ENCODE measurements at places on chromosomes 1 and 21. TPM values are rescaled to one million over a fixed set of nuclear protein-coding genes. Genes with fewer than 3 reads are reported as not detected.
A peak's percentile ranks its signal among the peaks of the same experiment; 100 is the strongest.

GREM2 gene
- polyA plus RNA-seq = 2.1 TPM

AIRE gene
- 2.3 TPM for polyA plus RNA-seq

TMIGD3 gene
- polyA plus RNA-seq = not detected

DCST2 gene
- polyA plus RNA-seq = not detected

A3GALT2 gene
- polyA plus RNA-seq = not detected

OR2AK2 gene
- not detected for polyA plus RNA-seq

RNU1-1 gene
- polyA plus RNA-seq = not detected

SPRR2F gene
- not detected for polyA plus RNA-seq

PLA2G2C gene
- polyA plus RNA-seq = not detected

- peaks cover 13% of the 10 kb centered on the region for H3K4me1 ChIP-seq
- H3K4me3 ChIP-seq = no peak overlapping the region
- no peak for DNase-seq
- no peak overlapping the region for H3K27ac ChIP-seq
- no peaks in the 10 kb centered on the region for H3K27me3 ChIP-seq
Measured at GRCh38 chr1:91725618-91725988, 160.3 kb downstream of the TGFBR3 start.

- no peak overlapping the region for H3K27ac ChIP-seq
- no peak overlapping the region for H3K4me3 ChIP-seq
- no peaks in the 10 kb centered on the region for H3K27me3 ChIP-seq
- DNase-seq = no peak
- H3K4me1 ChIP-seq = no peaks in the 10 kb centered on the region
Measured at GRCh38 chr1:195902779-195903178, 705.5 kb downstream of the KCNT2 start.

- no peak overlapping the region for H3K4me3 ChIP-seq
- no peaks in the 10 kb centered on the region for H3K27me3 ChIP-seq
- H3K27ac ChIP-seq = no peak overlapping the region
- no peaks in the 10 kb centered on the region for H3K4me1 ChIP-seq
Measured at GRCh38 chr1:162233066-162233465, 143.6 kb downstream of the SPATA46 start.

DNA sequence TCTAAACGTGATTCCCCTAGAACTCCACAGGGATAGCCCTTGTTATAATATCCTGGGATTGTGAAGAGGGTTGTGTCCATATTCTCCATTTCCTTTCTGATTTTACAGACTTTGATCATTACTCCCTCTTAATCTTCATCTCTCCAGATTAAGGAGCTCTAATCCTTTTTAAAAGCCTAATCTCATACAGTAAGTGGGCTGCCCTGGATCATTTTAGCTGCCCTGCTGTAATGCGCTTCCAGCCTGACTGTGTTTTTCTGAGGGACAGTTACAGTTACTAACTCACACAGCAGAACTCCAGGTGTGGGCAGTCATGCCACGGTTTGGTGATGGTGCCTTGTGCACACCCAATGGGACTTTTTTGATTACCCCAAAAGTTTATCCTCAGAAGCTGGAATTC, 33.5 kb downstream of the PROX1 start:
- H3K4me1 ChIP-seq = no peaks in the 10 kb centered on the region
- no peak for DNase-seq
- H3K27me3 ChIP-seq = no peaks in the 10 kb centered on the region
- no peak overlapping the region for H3K27ac ChIP-seq
- H3K36me3 ChIP-seq = no peaks in the 10 kb centered on the region

- H3K27ac ChIP-seq = peak overlapping the region; percentile 44
- DNase-seq = peak; percentile 59
- no peak overlapping the region for H3K4me3 ChIP-seq
- H3K27me3 ChIP-seq = no peaks in the 10 kb centered on the region
Measured at GRCh38 chr1:3902111-3902511, 2.0 kb upstream of the C1orf174 start.

GRCh38 chr1:55060133-55060999, 21.0 kb downstream of the PCSK9 start:
- H3K4me1 ChIP-seq = no peaks in the 10 kb centered on the region
- no peaks in the 10 kb centered on the region for H3K27me3 ChIP-seq
- no peaks in the 10 kb centered on the region for H3K36me3 ChIP-seq
- no peak overlapping the region for H3K27ac ChIP-seq

DNA sequence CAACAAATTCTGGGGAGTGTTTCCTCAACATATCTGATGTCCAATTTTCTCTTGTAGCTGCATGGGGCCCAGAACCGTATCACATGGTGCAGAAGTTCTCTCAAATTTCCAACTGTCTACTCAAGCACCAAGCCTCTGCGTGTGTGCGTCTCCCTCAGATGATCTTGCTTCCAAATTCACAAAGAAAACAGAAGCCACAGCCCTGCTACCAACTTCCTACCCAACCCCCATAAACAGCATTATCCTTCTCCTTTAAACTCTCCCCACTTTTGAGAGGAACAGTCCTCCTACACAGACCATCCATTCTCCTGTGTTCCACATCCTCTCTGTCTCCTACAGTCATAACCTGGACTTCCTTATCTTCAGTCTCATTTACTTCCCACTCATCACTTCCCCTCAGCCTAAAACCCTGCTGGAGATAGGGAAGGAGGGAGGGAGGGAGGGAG, 354.1 kb downstream of the SMYD3 start:
- no peak for DNase-seq
- no peak overlapping the region for H3K4me3 ChIP-seq
- H3K27ac ChIP-seq = no peak overlapping the region
- H3K4me1 ChIP-seq = no peaks in the 10 kb centered on the region
- no peaks in the 10 kb centered on the region for H3K36me3 ChIP-seq

GRCh38 chr1:44698138-44698537, 23.6 kb downstream of the ARMH1 start:
- no peaks in the 10 kb centered on the region for H3K36me3 ChIP-seq
- H3K4me1 ChIP-seq = peaks cover 12% of the 10 kb centered on the region
- no peak overlapping the region for H3K27ac ChIP-seq
- H3K4me3 ChIP-seq = no peak overlapping the region
- H3K27me3 ChIP-seq = no peaks in the 10 kb centered on the region

DNA sequence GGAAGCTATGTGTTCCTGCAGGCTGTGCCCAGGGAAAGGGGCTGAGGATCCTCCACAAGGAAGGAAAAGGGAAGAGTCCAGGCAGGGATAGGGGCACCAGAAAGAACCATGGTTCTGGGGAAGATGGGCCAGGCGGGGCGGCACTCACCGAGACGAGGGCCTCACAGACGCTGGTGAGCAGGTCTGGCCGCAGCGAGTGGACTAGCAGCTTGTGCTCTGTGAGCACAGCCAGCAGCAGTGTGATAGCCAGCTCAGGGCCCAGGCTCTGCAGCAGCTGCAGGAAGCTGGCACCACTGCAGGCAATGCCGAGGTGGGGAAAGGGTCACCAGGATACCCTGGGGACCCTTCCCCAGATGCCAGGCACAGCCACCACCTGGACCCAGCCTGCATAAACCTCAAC, 5.8 kb downstream of the DENND4B start:
- H3K27ac ChIP-seq = no peak overlapping the region
- peaks cover 67% of the 10 kb centered on the region for H3K36me3 ChIP-seq
- DNase-seq = no peak
- H3K4me3 ChIP-seq = no peak overlapping the region

GRCh38 chr1:183363972-183364371, 54.2 kb downstream of the NMNAT2 start:
- H3K27ac ChIP-seq = no peak overlapping the region
- no peaks in the 10 kb centered on the region for H3K36me3 ChIP-seq
- no peak for DNase-seq
- H3K4me3 ChIP-seq = no peak overlapping the region
- H3K27me3 ChIP-seq = no peaks in the 10 kb centered on the region

GRCh38 chr1:73673971-73674370, 524.0 kb downstream of the LRRIQ3 start:
- H3K27me3 ChIP-seq = no peaks in the 10 kb centered on the region
- H3K27ac ChIP-seq = no peak overlapping the region
- no peak for DNase-seq
- no peak overlapping the region for H3K4me3 ChIP-seq
- no peaks in the 10 kb centered on the region for H3K4me1 ChIP-seq

- H3K27ac ChIP-seq = no peak overlapping the region
- no peaks in the 10 kb centered on the region for H3K27me3 ChIP-seq
- no peaks in the 10 kb centered on the region for H3K4me1 ChIP-seq
- no peak overlapping the region for H3K4me3 ChIP-seq
- no peaks in the 10 kb centered on the region for H3K36me3 ChIP-seq
Measured at GRCh38 chr1:162893612-162893908, 32.6 kb upstream of the CCDC190 start.

- H3K4me3 ChIP-seq = no peak overlapping the region
- H3K36me3 ChIP-seq = no peaks in the 10 kb centered on the region
- H3K27ac ChIP-seq = no peak overlapping the region
Measured at GRCh38 chr1:167342846-167343245, 122.2 kb downstream of the POU2F1 start.

GRCh38 chr21:33096426-33096825, 26.5 kb downstream of the OLIG1 start:
- H3K4me3 ChIP-seq = no peak overlapping the region
- H3K27me3 ChIP-seq = no peaks in the 10 kb centered on the region
- no peak overlapping the region for H3K27ac ChIP-seq
- H3K4me1 ChIP-seq = no peaks in the 10 kb centered on the region
- no peaks in the 10 kb centered on the region for H3K36me3 ChIP-seq

GRCh38 chr1:23872421-23872820, 4.3 kb upstream of the FUCA1 start:
- peaks cover 11% of the 10 kb centered on the region for H3K4me1 ChIP-seq
- H3K36me3 ChIP-seq = no peaks in the 10 kb centered on the region
- no peaks in the 10 kb centered on the region for H3K27me3 ChIP-seq
- H3K4me3 ChIP-seq = no peak overlapping the region
- no peak for DNase-seq

GRCh38 chr21:42401154-42401553, 2.5 kb upstream of the UBASH3A start:
- no peak for DNase-seq
- no peaks in the 10 kb centered on the region for H3K36me3 ChIP-seq
- H3K27ac ChIP-seq = peak overlapping the region; percentile 44
- peaks cover 57% of the 10 kb centered on the region for H3K4me1 ChIP-seq
- H3K4me3 ChIP-seq = no peak overlapping the region

- H3K4me1 ChIP-seq = peaks cover 48% of the 10 kb centered on the region
- H3K36me3 ChIP-seq = no peaks in the 10 kb centered on the region
- no peaks in the 10 kb centered on the region for H3K27me3 ChIP-seq
- peak; percentile 21 for DNase-seq
- no peak overlapping the region for H3K4me3 ChIP-seq
- no peak overlapping the region for H3K27ac ChIP-seq
Measured at GRCh38 chr21:44653123-44653522, 1.3 kb downstream of the KRTAP12-4 start.

- H3K4me3 ChIP-seq = no peak overlapping the region
- no peaks in the 10 kb centered on the region for H3K36me3 ChIP-seq
- peak overlapping the region; percentile 55 for H3K27ac ChIP-seq
- DNase-seq = no peak
- no peaks in the 10 kb centered on the region for H3K27me3 ChIP-seq
Measured at GRCh38 chr1:45544530-45544929, 6.1 kb upstream of the AKR1A1 start.

- no peaks in the 10 kb centered on the region for H3K27me3 ChIP-seq
- H3K27ac ChIP-seq = no peak overlapping the region
- H3K4me1 ChIP-seq = no peaks in the 10 kb centered on the region
- H3K36me3 ChIP-seq = no peaks in the 10 kb centered on the region
- no peak for DNase-seq
- H3K4me3 ChIP-seq = no peak overlapping the region
Measured at GRCh38 chr1:14546416-14546815, 52.1 kb upstream of the KAZN start.
